ENCODE measurements at places on chromosomes 11 and 22.

DNA sequence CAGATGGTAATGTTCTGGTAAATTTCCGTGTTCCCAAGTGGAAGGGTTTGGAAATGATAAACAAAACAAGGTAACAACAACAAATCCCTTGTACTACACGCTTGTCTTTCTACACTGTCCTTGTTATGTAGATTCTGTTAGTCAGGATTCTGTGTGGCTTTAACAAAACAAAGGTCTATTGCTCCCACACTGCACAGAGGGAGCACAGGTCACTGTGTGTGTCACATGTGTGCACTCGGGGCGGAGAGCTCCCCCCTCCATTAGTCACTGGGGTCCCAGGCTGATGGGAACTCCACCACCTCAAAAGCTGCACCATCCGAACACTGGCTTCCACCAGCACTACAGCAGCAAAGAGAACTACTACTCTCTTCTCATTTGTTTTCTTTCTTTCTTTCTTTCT, 227.9 kb downstream of the NTM start:
- no peak for DNase-seq

DNA sequence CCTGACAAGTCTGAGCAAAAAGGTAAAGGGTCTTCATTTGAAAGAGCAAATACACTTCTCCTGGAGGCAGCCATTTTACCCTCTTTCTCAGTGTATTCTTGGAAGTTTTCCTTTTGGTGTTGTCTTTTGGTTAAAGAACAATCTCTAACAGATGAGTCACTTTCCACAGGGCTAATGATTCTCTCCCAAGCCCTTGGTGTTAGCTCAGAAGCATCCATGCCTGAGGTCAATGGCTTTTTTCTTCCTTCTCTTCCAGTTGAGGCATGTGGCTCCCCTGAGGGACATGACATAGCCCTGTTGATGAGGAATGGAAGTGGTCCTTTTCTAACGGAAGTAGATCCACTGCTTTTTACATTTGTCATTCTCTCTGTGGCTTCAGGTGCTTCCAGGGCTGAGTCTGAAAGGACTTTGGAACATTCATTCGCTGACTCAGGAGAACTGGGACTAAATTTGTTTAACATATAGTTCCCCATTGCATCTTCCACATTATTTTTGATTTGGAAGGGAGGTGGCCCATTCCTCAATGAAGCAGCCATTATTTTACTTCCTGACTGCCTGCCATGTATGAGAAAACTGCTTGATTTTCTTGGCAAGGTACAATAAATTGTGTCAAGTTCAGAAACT, 13.8 kb upstream of the POGLUT3 start:
- DNase-seq = no peak

GRCh38 chr22:50414476-50415248, 60.2 kb downstream of the SBF1 start:
- DNase-seq = no peak

DNA sequence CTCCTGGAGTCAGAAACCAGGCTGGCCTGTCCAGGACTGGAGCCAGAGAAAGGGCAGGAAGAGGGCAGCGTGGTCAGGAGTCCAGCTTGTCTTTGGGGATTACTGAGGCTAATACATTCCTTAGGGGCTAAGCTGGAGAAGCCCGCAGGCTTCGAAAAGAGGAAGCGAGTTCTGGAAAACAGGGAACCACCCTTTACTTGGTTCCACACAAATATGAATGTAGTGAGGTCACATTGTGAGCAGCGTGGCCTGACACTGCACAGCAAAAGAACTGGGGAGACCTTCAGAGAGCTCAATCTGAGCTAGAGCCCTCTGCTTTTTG, 132.3 kb downstream of the CEP164 start:
- no peak for DNase-seq

DNA sequence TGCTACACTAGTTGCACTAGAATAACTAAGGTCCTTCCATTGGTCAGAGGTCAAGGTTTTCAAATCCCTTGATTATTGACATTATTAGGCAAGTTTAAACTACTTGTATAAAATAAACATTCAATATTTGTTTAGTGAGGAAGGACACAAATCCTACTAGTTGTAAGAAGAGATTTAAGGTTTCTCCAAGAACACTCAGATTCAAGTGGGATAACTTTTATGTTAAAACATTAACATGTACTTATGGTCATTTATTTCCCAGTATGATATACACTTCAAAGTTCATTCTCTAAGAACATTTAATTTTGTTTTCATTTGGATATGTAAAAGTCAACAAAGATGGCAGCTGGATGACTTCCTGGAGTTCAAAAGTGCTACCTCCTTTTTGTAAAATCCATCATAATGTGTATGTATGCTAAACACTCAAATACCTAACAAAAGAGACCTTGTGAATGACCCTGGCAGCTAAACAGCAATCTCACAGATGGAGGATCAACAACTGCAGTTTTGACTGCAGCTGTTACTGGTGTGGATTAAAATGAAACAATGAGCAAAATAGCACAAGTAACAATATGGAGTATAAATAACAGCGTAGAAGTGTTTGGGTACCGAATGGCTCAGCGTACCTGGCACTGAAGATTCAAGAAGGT, 1.5 kb downstream of the CCDC90B start:
- DNase-seq = no peak

DNA sequence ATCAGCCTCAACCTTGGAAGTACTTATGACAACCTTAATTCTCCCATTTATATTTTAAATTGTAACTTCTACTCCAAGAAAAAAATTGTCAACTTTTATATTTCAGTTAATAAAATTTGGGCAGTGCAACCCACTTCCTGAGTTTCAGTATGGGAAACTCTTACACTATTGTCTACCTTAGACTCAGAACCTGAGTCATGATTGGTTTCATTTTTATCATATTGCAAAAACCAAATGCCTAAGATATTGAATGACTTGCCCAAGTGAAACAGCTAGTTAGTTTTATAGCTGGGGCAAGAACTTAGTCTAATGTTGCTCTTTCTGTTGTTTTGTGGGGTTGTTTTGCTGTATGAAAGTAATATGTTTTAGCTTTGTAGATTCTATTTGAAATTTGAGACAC, 334.0 kb upstream of the ARHGAP42 start:
- no peak for DNase-seq

GRCh38 chr11:133559382-133559781, 27.1 kb upstream of the OPCML start:
- DNase-seq = no peak

DNA sequence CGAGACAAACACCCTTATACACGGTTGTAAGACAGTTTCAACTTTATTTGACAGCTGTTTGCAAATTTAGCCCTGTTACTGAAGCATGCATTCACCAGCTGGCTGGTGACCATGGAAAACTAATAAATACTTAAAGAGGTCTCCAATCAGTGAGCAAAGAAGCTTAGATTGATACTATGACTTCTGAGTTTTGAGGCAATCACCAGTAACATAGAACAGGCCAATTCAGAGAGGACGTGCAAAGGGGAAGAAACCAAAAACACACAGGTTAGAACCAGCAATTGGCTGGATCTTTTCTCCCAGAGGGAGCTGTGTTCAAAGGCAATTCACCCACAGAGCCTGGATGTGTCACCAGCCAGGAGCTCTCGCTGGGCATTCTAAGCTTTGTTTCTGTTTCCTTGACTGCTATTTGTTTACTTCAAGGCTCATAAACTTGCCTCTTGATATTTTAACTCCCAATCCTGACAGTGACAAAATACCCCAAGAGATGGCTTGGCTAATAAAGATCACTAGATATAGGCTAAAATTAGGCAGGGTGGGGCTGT, 113.6 kb upstream of the MTMR2 start:
- DNase-seq = no peak

GRCh38 chr11:122094836-122095235, 21.2 kb downstream of the BLID start:
- DNase-seq = no peak

DNA sequence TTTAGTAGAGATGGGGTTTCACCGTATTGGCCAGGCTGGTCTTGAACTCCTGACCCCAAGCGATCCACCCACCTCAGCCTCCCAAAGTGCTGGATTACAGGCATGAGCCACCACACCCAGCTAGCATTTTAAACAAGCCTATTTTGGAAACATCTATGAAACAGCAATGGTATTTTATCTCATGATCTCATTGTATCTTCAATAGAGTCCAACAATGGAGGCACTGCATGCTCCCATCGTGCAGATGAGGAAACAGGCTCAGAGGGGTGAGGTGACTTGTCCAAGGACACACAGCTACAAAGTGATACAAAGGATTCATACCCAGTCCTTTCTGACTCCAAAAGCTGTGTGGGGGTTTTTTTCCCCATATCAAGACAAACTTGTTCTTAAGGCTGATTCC, 39.0 kb upstream of the RTL6 start:
- DNase-seq = no peak

- DNase-seq = no peak
These were observed 7.2 kb upstream of the SLN start for GRCh38 chr11:107719073-107719472.

DNA sequence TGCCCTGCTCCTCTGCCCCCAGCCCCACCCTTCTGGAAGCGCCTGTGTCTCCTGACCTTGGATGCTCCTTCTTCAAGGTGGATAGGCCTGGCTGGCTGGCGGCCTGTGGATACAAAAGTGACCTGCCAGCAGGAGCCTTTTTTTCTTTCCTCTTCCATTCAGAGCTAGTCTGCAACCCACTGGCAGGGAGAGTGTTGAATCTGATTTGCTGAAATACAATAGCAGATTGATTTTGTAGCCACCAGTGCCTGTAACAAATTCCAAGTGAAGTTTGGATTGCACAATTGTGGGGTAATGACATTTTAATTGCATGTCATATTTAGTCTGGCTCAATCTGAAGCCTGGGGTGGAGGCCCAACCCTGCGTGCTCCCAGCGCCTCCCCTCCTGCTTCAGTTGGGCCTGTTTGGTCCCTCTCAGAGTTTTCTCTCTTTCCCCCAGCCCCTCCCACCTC, 97.2 kb downstream of the GRIK4 start:
- peak; percentile 21 for DNase-seq

DNA sequence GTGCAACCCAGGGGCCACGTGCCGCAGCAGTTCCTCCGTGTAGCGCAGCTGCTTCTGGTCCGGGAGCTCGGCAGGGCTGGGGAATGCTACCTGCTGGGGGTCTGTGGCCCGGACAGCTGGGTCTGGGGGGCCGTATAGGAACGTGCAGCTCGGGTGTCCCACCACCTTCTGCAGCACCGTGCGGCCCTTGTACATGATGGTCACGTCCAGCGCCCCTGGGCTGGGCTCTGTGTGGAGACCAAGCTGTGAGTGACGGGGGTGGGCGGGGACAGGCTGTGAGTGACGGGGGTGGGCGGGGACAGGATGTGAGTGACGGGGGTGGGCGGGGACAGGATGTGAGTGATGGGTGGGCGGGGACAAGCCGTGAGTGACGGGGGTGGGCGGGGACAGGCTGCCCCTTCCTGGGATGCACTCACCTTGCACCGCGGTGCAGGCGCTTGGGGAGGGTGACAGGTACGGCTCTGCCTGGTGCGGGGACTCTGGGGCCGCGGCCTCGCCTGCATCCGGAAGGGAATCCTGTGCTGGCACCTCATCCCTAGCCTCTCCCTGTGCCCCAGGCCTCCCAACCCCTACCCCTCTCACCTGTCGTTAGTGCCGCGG, 2.3 kb downstream of the IRF7 start:
- peak; percentile 43 for DNase-seq

DNA sequence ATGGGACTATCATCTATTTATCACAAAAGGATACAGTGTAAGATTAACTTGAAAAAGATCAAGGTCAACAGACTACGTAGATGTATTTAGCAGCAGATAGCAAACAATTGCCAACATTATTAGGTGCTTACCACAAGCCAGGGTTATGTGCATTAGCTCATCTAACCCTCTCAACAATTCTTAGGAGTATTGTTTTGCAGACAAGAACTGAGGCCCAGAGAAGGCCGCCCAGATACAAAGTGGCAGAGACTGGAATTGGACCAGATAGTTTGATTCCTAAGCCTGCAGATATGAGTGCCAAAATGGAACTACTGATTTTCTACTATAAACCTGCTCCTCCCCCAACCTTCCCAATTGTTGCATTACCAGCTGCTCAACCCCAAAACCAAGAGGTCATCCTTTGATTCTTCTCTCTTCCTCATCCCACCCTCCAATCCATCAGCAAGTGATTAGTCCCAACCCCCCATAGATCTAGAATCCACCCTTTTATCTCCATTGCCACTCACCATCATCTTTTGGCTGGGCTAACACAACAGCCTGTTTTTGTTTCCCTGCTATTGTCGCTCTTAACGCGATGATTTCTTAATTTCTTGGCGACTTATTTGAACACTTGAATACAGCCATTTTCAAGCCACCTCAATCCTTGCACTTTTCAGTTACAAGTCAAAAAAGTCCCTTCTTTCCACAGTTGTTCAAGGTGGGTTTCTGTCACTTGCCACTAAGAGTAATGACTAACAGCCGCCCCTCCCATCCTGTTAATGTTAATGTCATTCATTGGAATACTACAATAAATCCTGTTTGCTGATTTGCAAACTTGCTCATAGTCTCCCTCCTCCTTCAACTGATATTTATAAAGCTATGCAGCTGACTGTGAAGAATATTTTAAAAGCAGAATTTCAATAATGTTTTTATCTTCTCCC, 2.7 kb downstream of the TMEM123 start:
- DNase-seq = no peak

DNA sequence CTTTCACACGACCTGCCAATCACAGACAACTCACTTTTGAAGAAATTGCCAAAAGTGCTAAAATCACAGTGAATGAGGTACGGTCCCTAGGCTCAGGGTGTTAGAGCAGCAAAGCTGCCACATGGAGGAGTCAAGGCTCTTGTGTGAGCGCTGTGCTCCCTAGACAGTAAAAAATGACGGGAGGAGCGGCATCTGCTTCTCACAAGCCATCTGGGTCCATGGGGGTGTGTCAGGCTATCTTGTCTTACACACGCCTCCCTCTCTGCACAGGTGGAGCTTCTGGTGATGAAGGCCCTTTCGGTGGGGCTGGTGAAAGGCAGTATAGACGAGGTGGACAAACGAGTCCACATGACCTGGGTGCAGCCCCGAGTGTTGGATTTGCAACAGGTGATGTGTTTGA, 14.8 kb downstream of the PSMD13 start:
- DNase-seq = no peak

DNA sequence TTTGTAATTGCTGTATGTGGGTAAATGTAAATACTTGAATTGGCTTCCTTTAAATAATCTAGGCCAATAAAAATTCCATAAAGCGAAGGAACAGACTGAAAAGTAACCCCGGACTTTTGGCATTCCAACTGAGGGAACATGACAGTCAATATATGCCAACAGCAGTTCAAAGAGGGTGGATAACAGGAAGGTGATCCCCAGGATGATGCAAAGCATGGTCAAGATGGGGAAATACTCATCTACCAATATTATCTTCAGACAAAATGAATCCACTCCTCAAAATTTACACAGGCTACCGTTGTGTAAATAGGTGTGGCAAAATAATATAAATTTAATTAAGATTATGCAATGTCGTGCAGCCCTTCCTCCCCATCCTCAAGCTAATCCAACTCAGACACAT, 56.9 kb downstream of the BBOX1 start:
- no peak for DNase-seq

- no peak for DNase-seq
These were observed 183.0 kb downstream of the CEP164 start for GRCh38 chr11:117510646-117511045.

GRCh38 chr11:65710421-65710820, 1.6 kb upstream of the KAT5 start:
- DNase-seq = no peak
